ENCODE measurements at places on chromosomes 7 and 10.

GRCh38 chr7:97179454-97180104 lies 62.1 kb downstream of the SDHAF3 start:
- DNase-seq, result no peak

GRCh38 chr7:84013616-84014240 lies 180.9 kb downstream of the SEMA3A start:
- DNase-seq, result no peak

DNA sequence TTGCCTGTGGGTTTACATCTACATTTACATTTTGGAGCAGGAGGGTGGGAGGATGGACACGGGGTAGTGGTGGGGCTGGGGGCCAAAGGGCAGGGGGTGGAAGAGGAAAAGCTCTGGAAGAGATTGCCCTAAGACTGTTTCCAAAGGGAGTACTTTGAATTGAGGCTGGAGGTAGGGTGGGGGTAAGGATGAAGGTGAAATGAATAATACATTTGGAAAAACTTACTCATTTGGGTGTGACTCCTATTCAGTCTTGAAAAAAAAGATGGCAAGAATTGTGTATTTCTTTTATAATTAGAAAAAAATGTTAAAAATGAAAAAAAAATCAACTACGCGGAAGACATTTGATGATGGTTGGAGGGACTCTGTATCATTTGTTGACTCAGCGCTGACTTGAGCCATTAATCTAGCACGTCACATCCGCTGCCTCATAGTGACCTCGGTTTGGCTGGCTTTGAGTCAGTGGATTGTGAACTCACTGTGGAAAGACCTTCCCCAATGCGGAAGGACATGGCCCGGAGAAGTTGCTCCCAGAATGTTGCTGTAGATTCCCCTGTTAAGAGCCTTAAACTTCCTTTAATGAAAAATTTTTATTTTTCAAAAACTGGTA lies 2.8 kb downstream of the FAM180A start:
- no peak for DNase-seq

GRCh38 chr7:28958235-28958979 lies at the start of gene TRIL:
TRIL (minus strand) TSS chr7:28958330; CDS start chr7:28958046, 284 bp downstream.
- DNase-seq, result peak; percentile 77

DNA sequence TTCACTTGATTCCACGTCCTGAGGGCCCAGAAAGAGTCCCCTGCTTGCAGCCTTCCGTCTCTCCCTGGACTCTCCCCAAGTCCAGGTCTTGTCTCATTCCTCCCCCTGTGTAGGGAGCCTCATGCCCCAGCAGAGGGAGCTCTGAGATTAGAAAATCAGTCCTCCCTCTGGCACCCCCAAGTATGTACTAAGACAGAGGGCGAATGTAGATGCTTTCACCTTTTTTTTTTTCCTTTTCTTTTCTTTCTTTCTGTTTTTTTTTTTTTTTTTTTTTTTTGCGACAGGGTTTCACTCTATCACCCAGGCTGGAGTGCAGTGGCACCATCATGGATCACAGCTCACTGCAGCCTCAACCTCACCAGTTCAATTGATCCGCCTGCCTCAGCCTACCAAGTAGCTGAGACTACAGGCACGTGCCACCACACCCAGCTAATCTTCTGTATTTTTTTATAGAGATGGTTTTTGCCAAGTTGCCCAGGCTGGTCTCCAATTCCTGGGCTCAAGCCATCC lies 10.3 kb downstream of the SFXN3 start:
- peak; percentile 86 for DNase-seq

GRCh38 chr10:29635711-29636144 lies 957 bp upstream of the SVIL start:
- DNase-seq, result no peak

- no peak for DNase-seq
Measured at GRCh38 chr10:97895915-97896314, 46.3 kb downstream of the GOLGA7B start.

GRCh38 chr7:112086496-112087254 lies 119.5 kb downstream of the DOCK4 start:
- DNase-seq, result no peak

GRCh38 chr7:107219563-107220244 lies 50.9 kb downstream of the HBP1 start:
- no peak for DNase-seq

DNA sequence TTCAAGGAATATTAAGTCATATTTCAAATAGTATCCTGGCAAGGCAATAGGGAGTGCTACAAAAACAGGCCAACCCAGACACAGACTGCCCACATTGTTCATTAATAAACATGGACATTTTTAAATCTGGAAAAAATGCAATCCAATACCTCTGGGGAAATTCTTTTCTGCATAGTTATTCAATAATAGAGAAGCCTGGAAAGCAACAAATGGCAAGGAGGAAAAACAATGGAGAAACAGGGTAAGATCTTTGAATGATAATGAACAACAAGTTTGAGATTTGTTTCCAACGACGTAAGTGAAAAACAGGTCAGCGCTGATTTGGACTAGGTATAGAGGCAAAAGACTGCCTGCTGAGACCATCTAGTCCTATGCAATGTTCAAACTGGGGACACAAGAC lies 44.7 kb upstream of the ZNF800 start:
- no peak for DNase-seq

DNA sequence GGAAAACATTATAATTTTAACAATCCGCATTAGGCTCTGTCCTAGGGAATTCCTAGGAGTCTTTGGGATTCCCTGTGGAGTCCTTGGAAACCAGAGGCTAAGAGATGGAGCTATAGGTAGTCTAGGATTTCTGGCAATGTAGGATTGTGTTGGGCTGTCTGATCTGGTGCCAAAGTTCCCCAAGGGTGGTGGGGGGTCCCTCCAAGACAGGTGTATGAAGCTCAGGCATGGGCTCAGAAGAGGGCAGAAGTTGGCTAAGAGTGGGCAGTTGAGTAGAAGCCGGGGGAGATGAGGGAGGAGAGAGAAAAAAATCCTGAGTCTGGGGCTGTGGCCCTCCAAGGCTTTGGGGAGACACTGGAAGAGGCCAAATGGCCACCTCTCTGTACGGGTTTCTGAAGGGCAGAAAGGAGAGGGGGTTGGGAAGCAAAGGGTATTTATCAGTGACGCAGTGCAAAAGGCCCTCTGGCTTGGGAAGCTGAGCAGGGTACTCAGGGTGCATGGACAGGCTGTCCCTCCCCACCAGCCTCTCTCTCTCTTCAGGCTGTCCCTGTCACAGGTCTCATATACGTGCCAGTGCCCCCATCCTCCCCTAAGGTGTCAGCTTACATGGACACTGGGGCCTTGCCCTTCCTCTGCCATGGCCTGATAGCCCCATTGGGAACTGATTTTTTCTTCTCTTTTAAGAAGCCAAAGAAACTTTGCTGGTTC lies 929 bp downstream of the HOXA6 start:
- peak; percentile 40 for DNase-seq

Data from breast epithelium (tissue), 4 donors.